ENCODE measurements at places on chromosomes 1 and 21. TPM values are rescaled to one million over a fixed set of nuclear protein-coding genes. Genes with fewer than 3 reads are reported as not detected.

The NLRP3 gene
- 1.1 TPM for total RNA-seq

The HPCAL4 gene
- total RNA-seq: not detected

The ADCY10 gene
- total RNA-seq: 0.26 TPM

The RRP1B gene
- total RNA-seq: 14.4 TPM

The IBA57 gene
- 3.7 TPM for total RNA-seq

The BNIPL gene
- 0.40 TPM for total RNA-seq

The GLMN gene
- 7.0 TPM for total RNA-seq

Data from aortic smooth muscle cell (primary cell).